Tibial artery (tissue), 4 donors: ENCODE measurements at places on chromosomes 2 and 18.

DNA sequence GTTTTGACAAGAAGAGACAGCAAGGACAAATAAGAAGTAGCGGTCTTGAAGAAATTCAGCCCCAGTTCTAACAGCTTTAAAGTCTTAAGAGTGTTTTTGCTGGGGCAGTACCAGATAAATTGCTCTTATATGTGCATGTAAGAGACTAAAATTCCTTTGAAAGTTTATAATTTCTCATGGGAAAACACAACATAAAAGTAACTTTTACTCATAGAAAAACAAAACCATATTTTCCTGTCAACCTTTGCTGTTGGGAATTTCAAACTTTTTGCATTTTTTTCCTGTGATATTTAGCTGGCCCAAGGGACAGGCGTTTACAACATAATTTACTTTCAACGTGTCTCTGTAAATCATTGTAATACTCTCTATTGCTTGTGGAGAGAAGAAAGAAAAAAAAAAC, 767.8 kb upstream of the ZEB2 start:
- DNase-seq = no peak

DNA sequence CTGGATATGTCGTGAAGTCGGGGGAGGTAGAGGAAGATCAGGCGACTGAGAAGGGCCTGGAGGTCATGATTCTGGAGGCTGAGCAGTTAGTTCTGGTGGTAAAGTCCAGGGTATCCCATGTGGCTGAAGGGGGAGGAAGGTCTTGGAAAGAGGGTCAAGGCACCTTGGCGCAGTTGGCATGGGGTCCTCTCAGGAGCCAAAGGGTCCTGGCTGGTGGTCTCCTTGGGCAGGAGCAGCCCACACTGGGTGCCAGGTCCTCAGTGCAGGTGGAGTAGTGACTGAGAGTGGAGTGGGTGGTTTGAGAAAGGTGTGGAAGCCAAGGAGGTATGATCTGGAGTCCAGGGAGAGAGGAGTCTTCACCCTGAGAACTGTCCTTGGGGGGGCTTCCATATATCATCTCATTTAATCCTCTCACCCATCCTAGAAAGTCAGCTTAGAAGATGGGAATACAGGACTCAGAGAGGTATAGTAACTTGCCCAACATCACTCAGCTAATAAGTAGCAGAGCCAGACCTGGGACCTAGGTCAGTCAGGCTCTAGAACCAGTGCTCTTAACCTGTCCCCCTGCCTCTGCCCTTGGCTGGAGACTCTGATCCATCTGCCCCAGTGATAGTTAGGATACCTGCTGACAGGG, 24.5 kb downstream of the FBXO41 start:
- DNase-seq = no peak

- DNase-seq = no peak
Observed at GRCh38 chr2:95698146-95698545, 106.3 kb downstream of the TRIM43 start.

- no peak for DNase-seq
Observed at GRCh38 chr2:225431105-225431863, 31.8 kb downstream of the NYAP2 start.

- no peak for DNase-seq
Observed at GRCh38 chr2:102726128-102727087, 35.4 kb upstream of the TMEM182 start.

- no peak for DNase-seq
Observed at GRCh38 chr2:85875350-85876050, 13.3 kb downstream of the ST3GAL5 start.

DNA sequence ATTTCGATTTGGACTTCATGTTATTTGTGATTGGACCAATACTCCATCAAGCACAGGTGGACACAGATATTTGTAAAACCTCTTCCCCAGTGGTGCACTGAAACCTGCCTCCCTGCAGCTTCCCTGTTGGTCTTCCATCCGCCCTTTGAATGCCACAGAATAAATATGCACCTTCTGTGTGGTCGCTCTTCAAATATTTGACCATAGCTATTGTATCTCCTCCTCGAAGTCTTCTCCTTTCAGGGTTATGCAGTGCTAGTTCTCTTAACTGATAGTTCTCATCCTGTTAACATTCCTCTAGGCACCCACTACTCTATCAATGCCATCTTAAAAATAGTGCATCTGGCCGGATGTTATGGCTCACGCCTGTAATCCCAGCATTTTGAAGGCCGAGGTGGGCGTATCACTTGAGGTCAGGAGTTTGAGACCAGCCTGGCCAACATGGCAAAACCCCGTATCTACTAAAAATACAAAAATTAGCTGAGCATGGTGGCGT, 12.5 kb downstream of the SPATS2L start:
- no peak for DNase-seq

- no peak for DNase-seq
Observed at GRCh38 chr18:48947560-48947959, 3.2 kb downstream of the SMAD7 start.

DNA sequence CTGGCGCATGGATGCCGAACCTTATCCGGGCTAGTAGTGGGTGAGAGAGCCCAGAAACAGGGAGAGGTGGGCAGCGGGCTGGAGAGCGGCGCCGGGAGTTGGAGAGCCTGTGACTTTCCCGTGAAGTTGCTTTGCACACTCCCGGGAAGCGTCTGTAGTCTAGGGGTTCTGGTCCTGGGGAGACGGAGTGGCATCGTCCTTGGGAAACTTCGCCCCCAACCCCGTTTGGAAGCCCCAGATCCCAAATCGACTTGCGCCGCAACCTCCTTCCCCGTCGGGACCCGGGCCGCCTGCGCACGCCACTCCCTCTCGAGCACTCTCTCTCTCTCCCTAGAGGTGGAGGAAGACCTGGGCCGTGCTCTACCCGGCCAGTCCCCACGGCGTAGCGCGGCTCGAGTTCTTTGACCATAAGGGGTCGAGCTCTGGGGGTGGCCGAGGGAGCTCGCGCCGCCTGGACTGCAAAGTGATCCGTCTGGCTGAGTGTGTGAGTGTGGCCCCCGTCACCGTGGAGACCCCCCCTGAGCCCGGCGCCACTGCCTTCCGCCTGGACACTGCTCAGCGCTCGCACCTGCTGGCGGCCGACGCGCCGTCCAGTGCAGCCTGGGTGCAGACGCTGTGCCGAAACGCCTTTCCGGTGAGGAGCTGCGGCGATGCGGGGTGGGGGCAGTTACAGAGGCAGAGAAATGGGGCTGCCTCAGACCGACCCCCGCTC, 456 bp downstream of the DOK1 start:
- DNase-seq = peak; percentile 78

- no peak for DNase-seq
Observed at GRCh38 chr2:72037261-72037666, 110.4 kb downstream of the CYP26B1 start.

DNA sequence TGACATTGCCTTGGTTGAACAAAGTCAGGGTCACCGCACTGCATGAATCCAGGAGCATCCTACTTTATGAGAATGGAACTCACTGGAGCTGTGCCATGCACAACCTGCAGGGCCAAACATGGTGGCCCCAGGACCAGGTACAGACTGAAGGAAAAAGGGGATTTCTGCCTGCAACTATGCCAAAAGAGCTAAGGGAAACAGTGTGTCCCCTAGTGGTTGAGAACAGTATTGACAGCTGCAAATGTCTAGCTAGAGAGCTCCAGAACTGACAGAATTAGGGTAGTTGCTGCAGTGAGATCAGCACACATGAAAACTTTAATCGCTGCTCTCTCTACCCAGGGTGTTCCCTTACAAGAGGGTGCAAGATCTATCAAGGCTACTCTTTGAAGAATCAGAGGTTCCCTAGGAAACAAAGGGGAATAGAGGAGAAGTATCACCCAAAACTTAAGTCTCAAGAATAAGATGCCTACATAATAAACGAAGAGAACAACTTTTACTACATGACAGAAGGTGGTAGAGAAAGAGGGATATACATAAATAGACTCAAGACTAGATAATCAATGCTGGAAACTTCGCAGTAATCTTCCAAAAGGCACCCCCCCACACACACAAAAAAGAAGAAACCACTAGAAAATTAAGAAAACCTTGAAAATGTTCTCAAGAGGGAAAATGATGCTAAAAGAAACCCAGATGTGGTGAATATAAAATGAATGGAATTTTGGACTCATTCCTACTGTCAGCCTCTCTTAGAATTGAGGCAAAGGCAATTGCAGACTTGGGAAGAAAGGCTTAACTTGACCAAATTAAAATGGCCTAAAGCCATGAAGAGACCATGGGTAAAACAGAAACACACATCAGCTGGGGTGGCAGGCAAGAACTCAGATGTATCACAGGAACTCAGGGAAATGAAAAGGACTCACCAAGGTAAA, 43.6 kb upstream of the IHH start:
- DNase-seq = no peak

DNA sequence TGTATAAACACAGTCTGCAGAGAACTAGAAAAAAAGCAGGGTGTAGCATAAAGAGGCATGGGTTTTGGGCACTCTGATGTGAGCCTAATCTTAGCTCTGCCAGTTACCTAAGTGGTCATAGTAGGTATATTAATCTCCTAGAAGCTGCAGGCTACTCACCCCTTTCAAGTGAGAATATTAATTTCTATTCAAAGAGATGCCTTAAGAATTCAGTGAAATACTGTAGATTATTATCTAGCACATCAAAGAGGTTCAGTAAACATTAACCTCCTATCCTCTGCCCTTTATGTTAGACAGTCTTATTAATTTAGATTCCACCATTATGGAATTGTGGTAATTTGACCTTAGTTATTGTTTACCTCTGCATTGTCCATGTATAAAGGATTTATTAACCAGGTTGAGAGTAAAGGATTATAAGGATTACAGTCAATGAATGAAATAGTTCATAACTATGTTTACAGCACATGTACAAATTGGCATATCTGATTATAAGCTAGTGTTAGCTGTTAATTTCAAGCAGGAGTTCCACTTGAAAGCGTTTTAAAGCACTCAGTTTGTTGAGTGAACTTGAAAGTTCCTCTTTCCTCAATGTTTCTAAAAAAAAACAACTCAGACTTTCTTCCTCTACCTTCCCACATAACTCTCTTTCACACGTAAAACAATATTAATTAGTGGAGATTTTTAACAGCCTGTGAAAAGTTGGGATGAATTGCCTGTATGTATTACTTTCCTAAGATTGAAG, 150.6 kb upstream of the EPC2 start:
- DNase-seq = no peak

DNA sequence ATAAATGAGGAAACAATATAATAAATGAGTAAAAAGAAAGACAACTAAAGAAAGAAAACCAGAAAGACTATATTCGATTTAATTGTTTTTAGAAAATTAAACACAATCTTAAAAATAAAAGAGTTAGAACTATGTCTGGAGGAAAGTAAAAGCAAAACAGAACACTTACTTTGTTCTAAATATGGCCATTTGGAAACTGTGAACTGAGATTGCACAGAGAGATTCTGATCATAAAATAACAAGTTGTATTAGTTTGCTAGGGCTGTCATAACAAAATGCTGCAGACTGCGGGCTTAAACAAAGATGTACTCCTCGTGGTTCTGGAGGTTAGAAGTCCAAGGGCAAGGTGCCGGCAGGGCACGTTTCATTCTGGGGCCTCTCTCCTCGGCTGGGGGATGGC, 128.1 kb upstream of the AQP4 start:
- no peak for DNase-seq

- no peak for DNase-seq
Observed at GRCh38 chr2:14364471-14364870, 268.0 kb upstream of the LRATD1 start.

GRCh38 chr2:158691619-158692018, 103.5 kb upstream of the DAPL1 start:
- DNase-seq = no peak

- no peak for DNase-seq
Observed at GRCh38 chr2:212990697-212991096, 160.7 kb downstream of the IKZF2 start.

- peak; percentile 64 for DNase-seq
Observed at GRCh38 chr2:96692094-96692971, 47.5 kb downstream of the LMAN2L start.

- no peak for DNase-seq
Observed at GRCh38 chr2:221166292-221166691, 405.8 kb downstream of the EPHA4 start.

GRCh38 chr2:141900826-141901225, 230.0 kb downstream of the LRP1B start:
- DNase-seq = no peak

- no peak for DNase-seq
Observed at GRCh38 chr2:7161501-7161900, 244.3 kb downstream of the RNF144A start.

GRCh38 chr18:25561918-25562317, 210.0 kb upstream of the ZNF521 start:
- no peak for DNase-seq

DNA sequence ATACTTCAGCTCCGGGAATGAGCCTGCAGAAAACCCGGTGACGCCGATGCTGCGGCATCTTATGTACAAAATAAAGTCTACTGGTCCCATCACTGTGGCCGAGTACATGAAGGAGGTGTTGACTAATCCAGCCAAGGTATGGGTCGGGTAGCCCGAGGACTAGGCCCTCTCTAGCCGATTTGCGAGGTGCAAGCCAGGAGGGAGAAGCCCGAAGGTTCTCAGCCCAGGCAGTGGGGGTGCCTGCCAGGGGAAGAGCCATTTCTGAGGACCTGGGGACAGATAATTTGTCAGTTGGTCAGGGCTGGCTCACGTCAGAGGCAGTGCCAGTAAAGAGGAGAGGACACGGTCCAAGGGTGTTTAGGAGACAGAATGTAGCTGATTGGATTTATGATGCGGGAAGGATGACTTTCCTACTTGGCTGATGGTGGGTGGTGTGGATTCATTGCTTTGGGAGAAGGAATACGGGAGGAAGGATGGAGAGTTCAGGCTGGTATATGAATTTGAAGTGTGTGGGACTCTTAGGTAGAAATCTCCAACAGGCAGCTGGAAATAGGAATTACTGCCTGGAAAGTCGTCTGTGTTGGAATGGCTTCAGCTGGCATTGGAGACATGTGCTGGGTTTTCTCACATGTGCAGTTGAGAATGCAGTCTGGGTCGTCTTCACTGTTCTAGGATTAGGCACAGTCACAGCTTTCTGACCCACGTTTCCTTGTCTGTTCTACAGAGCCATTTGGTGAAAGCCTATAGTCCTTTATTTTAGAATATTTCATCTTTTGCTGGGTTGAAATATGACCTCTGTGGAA, 874 bp downstream of the NDUFAF7 start:
- no peak for DNase-seq

GRCh38 chr2:134249755-134250154, 4.1 kb upstream of the MGAT5 start:
- DNase-seq = no peak

DNA sequence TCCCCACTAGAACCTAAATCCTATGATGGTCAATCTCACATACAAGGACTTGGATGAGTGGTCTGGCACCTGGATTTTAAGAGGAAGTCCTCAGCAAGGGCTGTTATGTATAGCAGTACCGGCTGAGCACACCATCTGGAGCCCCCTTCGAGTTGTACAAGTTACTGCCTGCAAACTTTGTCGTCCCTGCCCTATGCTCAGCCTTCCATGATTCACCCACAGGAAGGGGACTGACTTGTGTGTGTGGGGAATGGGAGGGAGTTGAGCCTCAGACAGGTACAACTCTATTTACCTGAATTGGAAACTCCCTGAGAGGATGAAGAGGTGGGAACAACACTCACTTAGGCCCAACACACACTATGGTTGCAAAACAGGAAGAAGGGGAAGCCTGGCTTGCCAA, 186.6 kb downstream of the MYO5B start:
- DNase-seq = no peak
